T-helper 2 cell (primary cell): ENCODE measurements at places on chromosomes 1 and 21.

GRCh38 chr1:63595435-63595834, 2.2 kb downstream of the PGM1 start:
- DNase-seq, result no peak

GRCh38 chr1:78715181-78715661, 65.6 kb downstream of the IFI44 start:
- no peak for DNase-seq

DNA sequence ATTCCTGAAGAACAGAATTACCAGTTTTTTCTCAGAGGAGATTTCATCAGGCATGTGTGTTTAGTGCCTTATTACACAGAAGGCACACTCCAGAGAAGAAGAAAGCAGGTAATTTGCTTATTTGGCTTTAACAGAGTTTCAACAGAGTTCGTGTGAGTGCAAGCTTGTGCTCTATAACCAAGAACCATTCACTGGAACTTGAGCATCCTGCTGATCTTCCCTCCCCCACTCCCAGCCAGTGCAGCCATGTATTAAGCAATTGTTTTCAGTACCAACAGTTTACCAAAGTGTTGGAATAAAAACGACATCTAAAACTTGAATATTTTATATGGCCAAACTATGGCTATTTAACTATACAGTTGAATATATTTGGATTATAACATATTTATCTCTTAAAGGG, 4.3 kb downstream of the MGST3 start:
- no peak for DNase-seq

DNA sequence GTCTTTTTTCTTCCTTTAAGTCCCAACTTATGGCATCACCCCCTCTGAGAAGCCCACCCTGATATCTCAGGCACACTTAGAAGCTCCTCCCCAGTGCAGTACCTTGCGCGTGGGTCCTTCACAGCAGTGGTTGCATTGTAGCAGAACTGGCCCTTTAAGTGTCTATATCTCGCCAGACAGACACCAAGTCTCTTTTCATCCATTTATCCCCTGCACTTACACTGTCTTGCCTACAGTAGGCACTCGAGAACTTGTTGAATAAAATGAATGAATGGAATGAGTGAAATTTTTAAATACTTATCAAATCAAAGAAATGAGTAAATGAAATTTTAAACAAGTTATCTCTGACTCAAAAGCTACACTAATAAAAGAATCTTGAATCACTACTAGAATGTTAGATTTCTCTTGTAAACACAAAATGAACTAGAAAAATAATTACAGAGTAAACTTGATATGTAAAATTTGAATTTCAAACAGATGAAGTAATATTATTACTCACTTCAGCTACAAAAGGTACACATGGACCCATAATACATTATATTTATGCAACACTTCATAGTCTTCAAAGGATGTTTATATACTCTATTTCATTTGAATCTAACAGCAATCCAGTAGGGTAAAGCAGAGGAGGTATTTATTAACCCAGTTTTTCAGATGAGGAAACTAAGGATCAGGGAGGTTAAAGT, 54.7 kb upstream of the MAN1A2 start:
- DNase-seq, result no peak

GRCh38 chr21:44790368-44790767, 11.3 kb downstream of the UBE2G2 start:
- DNase-seq, result no peak

DNA sequence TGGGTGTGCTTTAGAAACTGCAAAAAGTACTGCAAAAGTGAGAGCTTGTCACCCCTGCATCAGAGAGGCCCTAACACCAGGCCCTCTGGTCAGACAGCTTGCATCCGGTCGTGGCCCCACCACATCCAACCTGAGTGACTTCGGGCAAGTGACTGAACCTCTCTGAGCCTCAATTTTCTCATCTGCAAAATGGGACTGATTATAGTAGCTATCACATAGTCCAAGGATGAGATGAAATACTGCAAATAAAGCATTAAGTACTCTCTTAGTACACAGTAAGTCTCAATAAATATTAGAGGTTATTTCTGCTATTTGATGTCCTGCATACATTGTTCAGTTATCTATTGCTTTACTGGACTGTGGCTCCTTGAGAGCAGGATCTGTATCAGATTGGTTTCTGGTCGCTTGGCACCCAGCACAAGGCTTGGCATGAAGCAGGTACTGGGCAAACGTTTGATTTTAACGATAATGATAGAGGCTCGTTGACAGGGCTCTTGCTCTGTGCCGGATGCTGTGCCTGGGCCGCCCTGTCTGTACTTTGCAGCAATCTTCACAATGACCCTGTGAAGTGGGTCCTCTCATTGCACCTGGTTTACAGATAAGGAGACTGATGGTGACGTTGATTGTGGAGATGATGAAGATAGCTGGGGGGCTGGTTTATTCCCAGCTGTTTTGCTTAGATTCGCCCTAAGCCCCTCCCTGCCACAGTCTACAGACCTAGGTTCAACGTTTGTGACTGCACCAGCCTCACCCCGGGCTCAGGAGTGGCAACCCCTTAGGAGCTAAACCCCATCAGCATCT, 43.6 kb downstream of the RAP1GAP start:
- no peak for DNase-seq

DNA sequence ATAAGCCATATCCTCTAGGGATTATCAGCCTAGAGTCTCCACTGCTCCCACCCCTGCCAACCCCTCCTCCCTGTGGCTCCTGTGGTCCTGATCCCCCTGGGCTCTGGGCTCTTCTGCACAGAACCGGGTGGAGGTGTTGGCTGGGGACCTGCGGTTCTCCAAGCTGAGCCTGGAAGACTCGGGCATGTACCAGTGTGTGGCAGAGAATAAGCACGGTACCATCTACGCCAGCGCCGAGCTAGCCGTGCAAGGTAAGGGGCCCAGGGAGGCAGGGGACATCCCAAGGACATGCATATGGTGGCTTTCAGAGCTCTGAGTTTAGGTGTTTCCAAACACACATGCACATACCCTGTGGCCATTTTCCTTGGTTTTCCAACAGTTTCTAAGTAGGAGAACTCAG, 19.3 kb downstream of the CNTN2 start:
- no peak for DNase-seq

GRCh38 chr1:28811766-28812668, at the start of gene OPRD1:
TSS of gene OPRD1 (plus strand) at chr1:28812170. CDS start at chr1:28812384, 214 bp downstream.
- no peak for DNase-seq

DNA sequence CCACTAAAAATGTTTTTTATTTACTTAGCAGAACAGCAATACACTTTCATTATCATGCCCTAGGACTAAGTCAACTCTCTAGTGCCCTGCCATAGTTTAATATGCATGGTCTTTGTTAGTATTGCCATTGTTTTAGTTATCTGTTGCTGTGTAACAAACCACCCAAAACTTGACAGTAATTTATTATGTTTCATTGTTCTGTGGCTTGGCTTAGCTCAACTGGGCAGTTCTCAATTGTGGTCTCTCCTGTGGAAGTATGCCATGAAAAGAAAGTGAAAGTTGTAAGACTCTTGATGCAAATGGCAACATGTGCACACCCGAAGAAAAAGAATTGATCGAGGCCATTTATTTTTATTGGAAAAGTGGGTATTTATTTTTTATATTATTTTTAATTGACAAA, 206.3 kb upstream of the KCTD3 start:
- no peak for DNase-seq

DNA sequence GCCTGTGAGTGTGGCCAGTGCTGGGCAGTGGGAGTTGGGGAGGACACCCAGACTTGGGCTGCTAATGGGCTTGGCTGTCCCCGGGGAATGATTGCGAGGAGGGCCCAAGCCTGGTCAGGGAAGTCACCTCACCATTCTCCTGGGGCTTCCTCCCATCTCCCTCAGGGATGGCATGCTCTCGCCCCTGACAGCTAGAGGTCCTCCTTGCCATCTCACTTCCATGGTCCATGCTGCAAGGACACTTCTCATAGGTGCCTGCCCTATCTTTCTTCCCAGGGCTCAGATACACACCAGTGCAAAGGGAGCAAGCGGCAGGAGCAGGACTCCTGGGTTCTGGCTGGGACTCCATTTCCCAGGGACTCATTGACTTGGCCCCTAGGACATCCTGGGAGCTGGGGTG, 4.1 kb downstream of the NTRK1 start:
- no peak for DNase-seq
